ENCODE measurements at places on chromosomes 11 and 22.

DNA sequence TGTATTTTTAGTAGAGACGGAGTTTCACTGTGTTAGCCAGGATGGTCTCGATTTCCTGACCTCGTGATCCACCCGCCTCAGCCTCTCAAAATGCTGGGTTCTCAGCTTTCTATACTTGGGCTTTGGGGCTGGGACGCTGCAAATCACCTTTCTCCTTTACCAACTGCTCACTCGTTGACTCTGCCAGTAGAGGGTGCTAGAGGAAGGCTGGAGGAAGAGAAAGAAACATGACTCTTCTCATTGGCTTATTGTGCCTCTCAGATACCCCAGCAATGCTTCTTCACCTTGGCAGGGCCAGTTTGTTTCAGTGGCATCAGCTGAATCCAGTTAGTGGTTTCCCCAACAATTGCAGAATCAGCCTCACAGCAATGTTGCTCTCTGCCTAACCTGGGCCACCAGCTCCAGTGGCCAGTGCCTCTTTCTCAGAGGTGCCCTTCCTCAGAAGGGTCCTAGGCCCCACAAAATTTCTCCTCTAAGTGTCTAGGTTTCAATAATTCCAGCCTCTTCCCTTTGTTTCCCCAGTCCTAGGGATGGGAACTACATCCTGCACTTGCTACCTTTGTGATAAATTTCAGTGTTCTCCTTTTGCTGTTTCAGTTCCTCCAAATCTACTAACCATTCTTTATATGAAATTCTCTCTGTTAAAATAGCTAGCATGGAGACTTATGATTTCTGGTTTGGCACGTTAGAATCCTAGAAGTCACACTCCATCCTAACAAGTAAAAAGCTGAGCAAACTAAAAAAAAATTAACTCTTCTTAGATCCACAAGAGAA, 71.5 kb upstream of the VSTM5 start:
- DNase-seq, result peak; percentile 45

GRCh38 chr11:100403816-100404215, 283.3 kb upstream of the ARHGAP42 start:
- DNase-seq, result peak; percentile 60

DNA sequence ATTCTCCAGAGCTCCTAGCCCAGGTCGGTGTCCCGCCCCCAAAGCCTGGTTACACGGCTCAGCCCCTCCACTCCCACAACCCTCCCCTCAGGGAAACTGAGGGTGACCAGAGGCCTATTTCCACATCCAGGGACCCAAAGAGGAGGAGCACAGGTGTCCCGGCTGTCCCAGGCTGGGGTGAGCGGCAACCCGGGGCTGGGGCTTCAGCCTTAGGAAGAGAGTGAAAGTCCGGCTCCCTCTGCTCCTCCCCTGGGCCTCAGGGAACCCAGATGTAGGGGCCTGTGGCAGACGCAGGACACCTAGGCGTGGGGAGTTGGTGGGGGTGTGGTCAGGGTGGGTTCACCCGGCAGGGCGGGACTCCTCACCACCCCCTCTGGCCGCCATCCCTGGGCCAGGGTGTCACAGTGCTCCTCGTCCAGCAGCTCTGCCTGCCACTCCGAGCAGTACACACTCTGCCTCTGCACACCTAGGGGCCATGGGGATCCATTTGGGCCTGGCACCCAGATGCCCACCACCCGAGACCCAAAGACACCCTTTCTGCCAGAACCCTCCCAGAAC, 63.1 kb downstream of the ARFGAP3 start:
- DNase-seq, result no peak

- no peak for DNase-seq
Measured at GRCh38 chr11:33064033-33064825, 24.9 kb downstream of the TCP11L1 start.

GRCh38 chr22:25110846-25111578, 88.6 kb upstream of the CRYBB3 start:
- peak; percentile 72 for DNase-seq

DNA sequence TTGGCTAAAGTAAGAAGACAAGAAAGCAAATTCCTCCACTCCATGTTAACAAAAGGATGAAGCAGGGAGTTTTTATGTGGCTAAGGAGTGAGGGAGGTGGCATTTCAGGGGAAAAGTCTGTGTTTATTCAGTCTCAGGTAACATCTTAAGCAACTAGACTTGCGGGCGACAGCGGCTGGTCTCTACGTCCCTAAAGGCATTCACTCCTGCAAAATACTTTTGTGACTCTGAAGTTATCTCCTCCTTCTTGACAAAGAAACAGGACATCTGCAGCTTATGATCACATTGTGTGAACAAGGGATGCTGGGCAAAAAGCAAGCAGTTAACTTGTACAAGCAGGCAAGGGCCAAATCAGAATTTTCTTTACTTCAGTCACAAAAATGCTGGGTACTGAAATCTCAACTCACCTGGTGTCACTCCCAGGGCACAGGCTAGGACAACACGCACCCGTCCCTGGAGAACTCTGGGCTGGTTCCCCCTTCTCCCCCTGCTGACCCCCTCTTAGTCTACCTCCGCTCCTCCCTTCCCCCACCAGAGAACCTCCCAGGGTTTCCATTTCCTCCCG, 38.3 kb downstream of the IGLL5 start:
- DNase-seq, result no peak

GRCh38 chr11:123260511-123261211, 65.6 kb upstream of the CLMP start:
- no peak for DNase-seq

DNA sequence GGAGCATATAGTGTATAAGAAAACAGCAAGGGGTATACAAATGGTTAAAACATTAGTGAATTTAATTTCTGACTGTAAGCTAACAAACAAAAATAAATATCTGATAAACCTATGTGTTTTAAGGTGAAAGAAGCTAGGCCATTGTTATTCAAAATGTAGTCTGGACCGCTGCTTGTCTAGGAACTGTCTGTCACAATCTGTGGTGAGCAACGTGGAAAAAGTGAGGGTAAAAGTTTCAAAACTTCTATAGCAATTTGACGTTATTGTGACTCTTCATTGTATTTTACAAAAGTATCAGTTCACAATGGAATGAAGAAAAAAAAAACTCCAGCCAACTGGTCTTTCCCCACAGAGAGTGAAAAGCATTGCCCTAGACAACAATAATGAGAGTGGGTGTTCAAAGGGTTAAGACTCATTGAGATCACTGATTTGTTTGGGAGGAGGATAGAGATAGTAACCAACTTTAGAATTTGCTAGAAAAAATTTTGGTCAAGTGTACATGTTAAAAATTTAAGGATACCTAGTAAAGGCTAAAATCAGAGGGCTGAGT, 79.1 kb downstream of the UVRAG start:
- no peak for DNase-seq

- DNase-seq, result no peak
Measured at GRCh38 chr11:44966694-44967093, 16.0 kb upstream of the TP53I11 start.

DNA sequence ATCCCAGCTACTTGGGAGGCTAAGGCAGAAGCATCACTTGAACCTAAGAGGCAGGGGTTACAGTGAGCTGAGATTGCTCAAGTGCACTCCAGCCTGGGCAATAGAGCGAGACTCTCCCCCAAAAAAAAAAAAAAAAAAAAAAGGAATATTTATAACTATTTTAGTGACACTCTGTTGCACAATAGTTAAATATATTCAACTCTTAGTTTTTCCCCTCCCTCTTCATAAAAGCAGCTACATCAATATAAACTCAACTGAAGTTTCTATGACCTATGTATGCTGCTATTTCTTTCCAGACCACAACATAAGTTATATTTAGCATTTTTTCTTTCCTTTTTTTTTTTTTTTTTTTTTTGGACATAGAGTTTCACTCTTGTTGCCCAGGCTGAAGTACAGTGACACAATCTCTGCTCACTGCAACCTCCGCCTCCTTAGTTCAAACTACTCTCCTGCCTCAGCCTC, 19.2 kb downstream of the CELF1 start:
- peak; percentile 77 for DNase-seq

- peak; percentile 39 for DNase-seq
Measured at GRCh38 chr11:75969626-75970308, 154.8 kb downstream of the UVRAG start.

DNA sequence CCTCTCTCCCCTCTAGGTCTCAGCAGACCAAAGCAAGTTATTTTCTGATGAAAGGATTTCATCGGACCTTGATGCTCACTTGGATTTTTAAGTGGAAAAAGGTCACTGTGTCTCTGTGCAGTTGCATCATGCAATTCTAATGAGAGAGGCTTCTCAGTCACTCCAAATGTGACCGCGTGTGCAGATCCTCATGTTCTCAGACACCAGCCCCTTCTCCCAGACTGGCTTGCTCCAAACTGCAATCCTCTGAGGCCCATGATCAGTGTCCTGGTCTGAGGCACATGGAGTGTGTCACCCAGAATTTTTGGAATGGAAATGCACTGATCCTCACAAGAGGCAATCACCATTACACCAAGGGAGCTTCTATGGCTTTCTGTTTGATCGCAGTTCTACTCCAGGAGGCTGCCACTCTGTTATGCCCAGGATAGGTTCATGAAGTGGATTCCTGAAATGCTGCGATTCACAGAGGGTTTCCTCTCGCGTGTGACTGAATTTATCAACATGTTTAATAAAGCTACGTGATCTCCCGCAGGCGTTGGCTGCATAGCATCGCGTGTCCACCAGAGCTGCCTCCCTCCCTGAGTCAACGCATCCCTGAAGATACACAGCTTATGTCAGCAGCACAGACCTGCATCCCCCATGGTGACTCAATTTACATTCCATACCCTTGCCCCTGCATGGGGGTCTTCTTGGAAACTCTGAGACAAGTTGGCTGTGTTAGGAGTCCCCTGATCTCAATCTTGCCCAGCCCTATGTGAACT, 544.6 kb upstream of the B3GAT1 start:
- no peak for DNase-seq

GRCh38 chr11:62353841-62354240, 16.6 kb downstream of the ASRGL1 start:
- no peak for DNase-seq

- DNase-seq, result no peak
Measured at GRCh38 chr11:120613264-120614226, 102.0 kb downstream of the GRIK4 start.

DNA sequence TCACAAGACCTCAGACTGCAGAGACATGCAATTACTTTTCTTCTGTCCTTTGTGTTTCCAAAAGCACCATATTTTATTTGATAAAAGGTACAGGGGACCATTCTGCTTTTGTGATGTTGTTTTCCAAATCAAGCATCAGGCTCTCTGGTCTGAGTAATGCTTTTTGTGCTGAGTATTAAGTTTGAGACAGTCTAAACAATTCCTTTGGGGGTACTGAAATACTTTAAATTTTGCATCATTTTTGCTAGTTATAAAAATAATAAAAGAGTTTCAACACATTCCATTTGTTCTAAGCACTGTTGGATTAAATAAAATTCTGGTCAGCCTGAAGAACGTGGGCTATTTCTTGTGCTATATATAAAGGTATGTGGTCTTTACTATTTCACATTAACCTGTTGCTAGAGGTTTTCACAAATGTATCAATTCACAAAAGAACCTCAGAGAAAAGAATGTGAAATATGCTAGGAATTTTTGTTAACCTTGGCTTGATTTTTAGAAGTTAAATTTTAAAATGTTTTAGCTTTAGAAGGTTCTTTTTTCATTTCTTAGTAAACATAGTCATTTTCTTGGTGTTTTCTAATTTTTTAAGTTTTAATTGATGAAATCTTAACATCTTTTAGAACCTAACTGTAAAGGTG, 61.6 kb downstream of the C22orf31 start:
- DNase-seq, result peak; percentile 25

- DNase-seq, result peak; percentile 93
Measured at GRCh38 chr11:128481135-128481534, 106.2 kb downstream of the ETS1 start.

DNA sequence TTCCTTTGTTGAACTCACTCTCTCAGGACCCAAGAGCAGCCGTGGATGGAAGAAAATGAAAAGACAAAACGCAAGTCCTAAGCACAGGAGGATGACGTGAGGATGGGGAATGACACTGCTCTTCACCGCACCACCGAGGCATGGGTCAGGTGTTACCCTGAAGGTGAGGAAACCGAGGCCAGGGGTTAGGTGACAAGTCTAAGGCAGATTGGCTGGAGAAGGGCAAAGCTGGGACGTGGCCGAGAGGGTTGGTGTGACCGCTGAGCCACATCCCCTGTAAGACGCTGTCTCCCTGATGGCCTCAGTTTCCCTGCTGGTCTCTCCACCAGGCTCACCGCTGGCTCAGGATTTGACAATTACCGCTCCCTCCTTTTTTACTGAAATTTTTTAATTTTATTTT, 284.4 kb downstream of the CTTN start:
- no peak for DNase-seq

All from astrocyte (in vitro differentiated cells and primary cell).